ENCODE measurements at places on chromosomes 3 and 15.

DNA sequence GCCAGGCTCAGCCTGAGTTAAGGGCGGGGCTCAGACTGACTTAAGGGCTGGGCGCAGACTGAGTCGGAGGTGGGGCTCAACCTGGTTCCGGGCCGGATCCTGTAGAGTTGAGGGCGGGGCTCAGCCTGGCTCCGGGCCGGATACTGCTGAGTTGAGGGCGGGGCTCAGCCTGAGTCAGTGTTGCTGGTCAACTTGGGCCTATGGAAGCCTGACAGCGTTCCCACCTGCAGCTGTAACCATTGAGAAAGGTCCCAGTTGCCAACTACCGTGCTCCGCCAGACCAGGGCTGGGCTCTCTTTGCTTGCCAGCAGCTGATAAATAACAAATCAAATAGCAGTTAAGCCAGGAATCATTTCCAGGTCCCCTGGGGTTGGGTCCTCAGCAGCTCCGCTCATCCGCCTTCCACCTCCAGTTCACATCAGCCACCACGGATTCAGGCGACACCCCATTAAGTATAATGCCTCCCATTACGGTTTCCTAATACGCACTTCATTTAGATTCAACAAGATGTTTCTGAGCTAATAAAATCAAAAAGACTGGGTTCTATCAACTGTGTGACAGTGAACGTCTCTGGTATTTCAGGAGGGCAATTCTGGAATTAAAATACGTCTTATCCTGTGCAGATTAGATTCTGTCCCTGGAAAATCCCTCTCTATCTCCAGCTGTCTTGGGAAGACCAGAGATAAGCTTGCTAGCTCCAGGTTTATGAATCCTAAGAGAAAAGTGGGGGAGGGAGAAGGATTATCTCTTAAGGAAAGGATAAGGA, 7.3 kb downstream of the GRIP2 start:
- DNase-seq: no peak

DNA sequence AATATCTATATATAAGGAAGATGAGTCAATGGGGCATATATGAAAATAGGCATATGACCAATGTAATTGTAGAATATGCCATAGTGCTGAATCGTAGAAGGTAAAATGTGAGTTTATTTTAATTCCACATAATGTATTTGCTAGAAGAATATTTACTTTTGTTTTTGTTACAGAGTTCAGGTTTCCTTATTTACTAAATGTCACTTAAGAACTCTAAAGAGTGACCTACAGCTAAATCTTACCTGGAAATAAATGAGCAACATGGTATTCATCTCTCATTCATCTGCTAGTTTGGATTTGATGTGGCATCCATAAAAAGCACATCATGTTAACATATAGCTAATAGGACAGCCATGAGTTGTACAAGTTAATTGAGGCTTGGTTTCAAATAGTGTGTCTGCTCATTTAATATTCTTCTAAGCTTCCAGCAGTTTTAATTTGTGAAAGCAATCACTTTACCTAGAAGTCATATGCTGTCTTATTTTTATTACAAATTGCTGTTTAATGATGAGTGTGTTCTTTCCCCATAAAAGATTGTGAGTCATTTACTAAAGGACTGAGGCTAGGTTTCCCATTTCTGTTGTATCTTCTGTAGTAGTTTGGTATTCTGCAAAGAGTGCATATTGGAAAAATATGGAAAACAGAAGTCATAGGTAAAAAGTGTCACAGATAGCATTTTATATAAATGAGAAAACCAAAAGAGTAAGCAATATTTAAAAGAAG, 222.1 kb upstream of the POU1F1 start:
- no peak for DNase-seq

GRCh38 chr3:107939691-107940442, 151.0 kb downstream of the CD47 start:
- DNase-seq: no peak

DNA sequence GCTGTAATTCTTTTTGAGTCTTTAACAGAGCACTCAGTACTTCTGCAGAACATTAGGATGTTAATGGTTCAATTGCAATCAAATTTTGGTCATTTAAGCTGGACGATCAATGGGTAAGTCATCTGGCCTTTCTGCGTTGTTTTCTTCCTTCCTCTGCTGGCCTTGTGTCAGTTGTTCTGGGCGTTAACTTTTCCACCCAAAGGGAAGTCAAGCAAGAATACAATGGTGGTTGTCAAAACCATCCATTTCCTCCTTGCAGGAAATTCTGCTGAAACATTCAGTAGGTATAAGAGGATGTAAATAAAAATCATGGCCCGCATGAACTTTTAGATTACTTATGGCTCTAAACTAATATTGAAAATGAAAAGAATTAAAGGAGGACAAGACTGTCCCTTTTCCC, 584.0 kb downstream of the GRM7 start:
- no peak for DNase-seq

- DNase-seq: no peak
Observed at GRCh38 chr3:17088017-17088416, 203.3 kb downstream of the PLCL2 start.

- DNase-seq: no peak
Observed at GRCh38 chr3:59510576-59510975, 460.8 kb upstream of the CFAP20DC start.

DNA sequence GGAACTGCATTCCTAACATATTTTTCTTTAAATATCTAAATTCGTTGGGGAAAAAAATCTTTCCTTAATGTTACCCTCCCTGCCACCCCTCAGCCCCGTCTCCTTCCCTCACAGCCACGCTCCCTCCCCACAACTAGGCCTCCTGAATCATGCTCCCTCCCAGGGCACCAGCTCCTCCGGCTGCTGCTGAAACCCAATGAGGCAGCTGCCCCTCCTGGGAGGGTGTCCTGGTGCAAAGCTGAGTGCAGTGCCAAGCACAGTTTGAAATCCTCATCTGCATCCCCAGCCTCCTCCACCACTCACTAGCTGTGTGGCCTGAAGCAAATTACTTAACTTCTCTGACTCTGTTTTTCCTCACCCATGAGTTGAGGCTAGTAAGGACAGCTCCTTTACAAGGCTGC, 2.7 kb upstream of the NR2E3 start:
- no peak for DNase-seq

DNA sequence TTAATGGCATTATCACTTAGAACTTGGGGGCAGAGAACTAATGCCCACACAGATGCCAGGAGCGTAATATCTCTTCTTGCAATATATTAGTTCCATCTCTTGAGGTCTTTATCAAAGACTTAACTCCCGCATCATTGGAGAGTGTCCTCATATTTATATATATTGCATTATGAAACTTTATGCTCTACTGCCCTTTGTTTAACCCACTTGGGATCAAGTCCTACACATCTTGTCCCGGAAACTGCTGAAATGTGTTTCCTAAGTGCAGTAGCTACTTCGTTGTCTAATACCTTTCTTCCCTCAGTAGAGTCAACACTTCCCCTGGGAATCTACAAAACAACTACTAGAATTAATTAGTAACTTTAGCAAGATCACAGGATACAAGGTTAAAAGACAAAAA, 1029.2 kb downstream of the OTOL1 start:
- no peak for DNase-seq

- no peak for DNase-seq
Observed at GRCh38 chr15:33304924-33305323, 5.8 kb upstream of the RYR3 start.

- no peak for DNase-seq
Observed at GRCh38 chr15:57321485-57321884, 54.8 kb upstream of the CGNL1 start.

- DNase-seq: no peak
Observed at GRCh38 chr3:27792869-27793268, 70.7 kb upstream of the EOMES start.

DNA sequence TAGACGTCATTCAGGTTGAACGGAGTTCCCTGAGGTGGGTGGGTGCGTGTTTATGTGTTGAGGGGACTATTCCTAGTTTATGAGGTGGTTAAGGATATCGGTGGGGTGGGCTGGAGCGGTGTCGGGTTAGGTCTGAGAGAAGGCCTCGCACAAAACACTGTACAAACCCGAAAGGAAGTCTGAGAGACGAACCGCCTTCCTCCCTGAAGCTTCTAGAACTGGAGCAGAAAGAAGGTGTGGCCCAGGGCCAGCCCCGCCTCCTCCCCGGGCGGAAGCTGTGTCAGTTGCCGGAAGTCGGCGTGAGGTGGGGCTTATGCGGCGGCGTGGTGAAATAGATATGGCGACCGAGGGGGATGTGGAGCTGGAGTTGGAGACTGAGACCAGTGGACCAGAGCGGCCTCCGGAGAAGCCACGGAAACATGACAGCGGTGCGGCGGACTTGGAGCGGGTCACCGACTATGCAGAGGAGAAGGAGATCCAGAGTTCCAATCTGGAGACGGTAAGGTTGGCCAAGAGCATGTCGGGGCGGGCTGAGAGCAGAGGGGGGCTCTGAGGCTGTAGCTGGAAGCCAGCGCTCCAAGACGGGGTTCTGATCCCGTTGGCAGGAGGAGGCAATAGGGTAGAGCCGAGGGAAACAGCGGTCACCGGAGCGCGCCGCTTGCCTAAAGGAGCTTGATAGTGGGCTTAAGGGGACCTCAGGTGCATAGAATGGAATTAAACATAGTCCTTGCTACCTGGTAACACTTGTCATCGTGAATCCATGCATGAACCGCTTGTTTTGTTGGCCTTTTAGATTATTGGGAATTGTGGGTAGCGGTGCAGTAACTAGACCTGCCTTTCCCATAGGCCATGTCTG, at the start of gene HYPK:
Gene HYPK (plus strand): TSS at position 314 of the 856 bp plus-strand sequence. CDS start 24 bp downstream, at position 338.
- peak; percentile 93 for DNase-seq

DNA sequence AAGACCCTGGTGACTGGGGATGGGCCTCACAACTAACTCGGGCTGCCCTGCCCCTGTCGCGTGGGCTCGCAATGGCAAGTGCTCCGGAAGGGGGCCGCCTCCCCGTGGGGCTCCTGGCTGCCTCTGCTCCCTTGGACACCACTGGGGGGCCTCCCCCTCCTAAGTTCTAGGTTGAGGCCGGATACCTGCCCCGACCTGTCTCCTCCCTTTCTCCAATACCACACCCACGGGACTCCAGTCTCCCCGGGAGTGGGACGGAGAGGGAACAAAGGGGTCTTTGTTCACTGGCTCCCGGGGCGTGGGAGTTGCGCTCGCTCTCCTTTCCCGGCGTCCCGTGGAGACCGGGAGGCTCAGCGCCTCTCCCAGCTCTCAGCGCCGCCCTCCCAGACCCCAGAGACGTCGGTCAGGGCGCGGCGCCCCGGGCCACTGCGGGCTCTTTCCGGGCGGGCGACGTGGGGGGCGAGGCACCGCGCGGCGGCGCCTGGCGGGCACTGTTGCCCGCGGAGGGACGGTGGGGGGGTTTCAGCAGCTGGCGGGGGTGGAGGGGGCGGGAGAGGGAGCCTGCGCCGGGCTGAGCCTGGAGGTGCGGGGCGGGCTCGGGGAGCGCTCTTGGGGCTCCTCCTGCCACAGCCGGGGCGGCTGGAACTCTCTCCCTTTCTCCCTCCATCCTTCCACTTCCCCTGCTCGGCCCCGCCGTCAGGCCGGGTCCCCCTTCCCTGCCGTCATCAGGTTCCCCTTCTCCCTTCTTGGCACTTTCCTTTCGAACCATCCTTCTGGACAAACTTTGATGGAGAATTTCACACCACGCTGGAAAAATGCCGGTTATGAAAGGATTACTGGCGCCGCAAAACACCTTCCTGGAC, at the start of gene KCNH8:
Gene KCNH8 (plus strand): TSS at position 606 of the 863 bp plus-strand sequence. CDS start 210 bp downstream, at position 816.
- DNase-seq: no peak

- no peak for DNase-seq
Observed at GRCh38 chr3:97996988-97997387, 24.8 kb upstream of the RIOX2 start.

- no peak for DNase-seq
Observed at GRCh38 chr3:171535133-171535532, 74.9 kb upstream of the TNIK start.

- peak; percentile 57 for DNase-seq
Observed at GRCh38 chr3:141093971-141094684, 43.0 kb downstream of the SPSB4 start.

Data from uterus (tissue), 4 donors.